ENCODE measurements at places on chromosomes 16 and 17.
A peak's percentile ranks its signal among the peaks of the same experiment; 100 is the strongest.

DNA sequence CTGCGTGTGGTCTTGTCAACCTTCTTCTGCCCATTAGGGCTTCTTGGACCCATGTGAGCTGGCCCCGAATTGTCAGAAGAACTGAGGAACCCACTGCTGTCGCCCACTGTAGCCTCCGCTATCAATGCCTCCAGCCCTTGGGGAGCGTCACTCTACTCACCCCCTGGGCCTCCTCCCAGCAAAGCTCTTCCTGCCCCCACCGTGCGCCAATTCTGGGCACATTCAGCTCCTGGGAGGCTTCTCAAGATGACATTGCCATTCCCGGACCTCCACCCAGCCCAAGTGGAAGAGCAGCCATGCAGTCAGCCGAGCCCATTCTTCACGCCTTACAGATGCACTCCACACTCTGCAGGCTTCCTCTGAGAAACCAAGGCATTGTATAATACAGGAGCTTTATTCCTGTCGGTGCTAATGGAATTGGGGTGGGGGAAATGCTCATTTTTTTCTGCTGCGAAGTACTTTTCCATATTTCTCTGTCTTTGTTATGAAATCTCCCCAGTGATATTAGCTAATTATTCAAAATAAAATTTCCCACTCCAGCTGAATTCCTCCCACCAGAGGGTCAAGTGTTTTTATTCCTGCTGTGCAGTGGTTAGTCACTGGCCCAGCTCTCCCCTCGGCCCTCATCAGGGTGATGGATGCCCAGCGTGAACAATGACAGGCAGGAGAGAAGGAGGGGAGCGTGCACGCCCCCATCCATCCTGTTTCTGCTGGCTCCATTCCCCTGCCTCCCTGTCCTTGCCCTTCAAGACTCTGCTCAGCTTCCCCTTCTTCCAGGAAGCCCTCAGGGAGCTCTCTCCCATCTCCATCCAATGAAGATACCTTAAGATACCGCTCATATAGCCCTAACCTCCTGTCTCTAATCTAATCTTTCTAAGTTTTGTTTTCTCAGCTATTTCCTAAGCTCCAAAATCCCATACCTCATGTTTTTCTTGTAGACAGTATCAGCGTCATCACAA is 87.7 kb downstream of the C16orf95 start:
- no peaks in the 10 kb centered on the region for H3K36me3 ChIP-seq
- H3K4me3 ChIP-seq: no peak overlapping the region
- DNase-seq: no peak
- peaks cover 25% of the 10 kb centered on the region for H3K27me3 ChIP-seq
- H3K27ac ChIP-seq: no peak overlapping the region
- H3K4me1 ChIP-seq: no peaks in the 10 kb centered on the region

DNA sequence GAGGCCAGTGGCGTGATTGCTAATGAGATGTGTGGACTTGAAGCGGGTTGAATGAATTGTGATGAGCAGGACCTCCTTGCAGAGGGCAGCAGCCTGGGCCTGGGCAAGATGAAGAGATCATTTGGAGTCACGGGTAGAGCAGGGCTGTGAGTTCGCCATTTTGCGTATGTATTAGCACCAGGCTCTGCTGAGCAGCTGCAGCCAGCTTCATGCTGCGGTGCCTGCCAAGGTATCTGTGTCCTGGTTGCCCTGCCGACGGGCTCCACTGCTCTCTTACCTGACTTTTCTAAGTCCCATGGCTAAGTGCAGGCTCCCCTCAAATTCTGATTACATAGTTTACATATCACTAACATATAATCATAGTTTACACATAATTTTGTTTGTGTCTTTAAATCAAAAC is 295.7 kb downstream of the SNX29 start:
- no peak for DNase-seq
- H3K4me1 ChIP-seq: no peaks in the 10 kb centered on the region
- H3K4me3 ChIP-seq: no peak overlapping the region
- no peak overlapping the region for H3K27ac ChIP-seq
- peaks cover under 1% of the 10 kb centered on the region for H3K36me3 ChIP-seq

GRCh38 chr17:52148288-52148968 is 10.1 kb downstream of the CA10 start:
- no peaks in the 10 kb centered on the region for H3K36me3 ChIP-seq
- no peaks in the 10 kb centered on the region for H3K27me3 ChIP-seq
- no peak overlapping the region for H3K27ac ChIP-seq
- no peak for DNase-seq
- no peaks in the 10 kb centered on the region for H3K4me1 ChIP-seq

- H3K4me3 ChIP-seq: no peak overlapping the region
- no peak overlapping the region for H3K27ac ChIP-seq
- H3K36me3 ChIP-seq: no peaks in the 10 kb centered on the region
- DNase-seq: no peak
Measured at GRCh38 chr17:885971-886571, 93.5 kb downstream of the NXN start.

DNA sequence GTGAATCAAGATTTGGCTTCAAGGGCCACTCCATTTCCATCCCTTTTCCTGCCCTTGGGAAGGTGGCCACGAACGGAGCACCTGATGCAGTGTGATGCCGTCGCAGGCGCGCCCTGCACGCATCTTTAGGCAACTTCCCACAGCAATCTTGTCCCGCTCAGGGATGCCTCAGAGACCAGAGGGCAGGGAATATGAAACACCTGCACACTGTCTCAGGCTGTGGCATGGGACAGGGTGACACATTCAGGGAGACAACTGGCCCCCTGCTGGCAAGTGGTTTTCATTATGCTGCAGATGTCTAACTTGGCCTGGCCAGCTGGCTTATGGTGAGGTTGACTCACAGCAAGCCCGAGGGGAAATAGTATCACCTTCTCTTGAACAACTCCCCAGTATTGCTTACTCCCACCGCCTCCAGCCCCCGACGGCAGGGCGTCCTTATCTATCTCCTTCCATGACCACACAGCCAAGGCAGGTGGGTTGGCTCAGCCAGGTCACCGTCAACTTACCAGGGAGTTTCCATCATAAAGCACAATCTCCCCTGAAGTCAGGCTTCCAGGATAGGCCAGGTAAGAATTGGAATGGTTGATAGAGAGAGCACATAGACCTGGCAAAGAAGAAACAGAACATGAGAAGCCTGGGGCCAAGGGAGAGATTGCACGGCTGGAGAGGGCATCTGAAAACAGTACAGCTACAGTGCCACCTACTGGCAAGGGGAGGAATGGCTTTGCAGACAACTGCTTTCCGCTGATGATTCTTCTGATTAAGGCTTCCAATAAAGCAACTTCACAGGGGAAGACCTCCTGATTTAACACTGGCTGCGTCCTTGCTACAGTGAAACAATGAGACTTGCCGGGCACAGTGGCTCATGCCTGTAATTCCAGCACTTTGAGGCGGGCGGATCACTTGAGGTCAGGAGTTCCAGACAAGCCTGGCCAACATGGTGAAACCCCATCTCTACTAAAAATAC is 21.1 kb downstream of the WIPI1 start:
- H3K27me3 ChIP-seq: no peaks in the 10 kb centered on the region
- DNase-seq: peak; percentile 85
- H3K36me3 ChIP-seq: peaks cover 21% of the 10 kb centered on the region
- H3K4me3 ChIP-seq: peak overlapping the region; percentile 73
- H3K27ac ChIP-seq: peak overlapping the region; percentile 84

GRCh38 chr16:18999045-18999393 is 15.3 kb downstream of the TMC7 start:
- peaks cover 10% of the 10 kb centered on the region for H3K27me3 ChIP-seq
- H3K27ac ChIP-seq: no peak overlapping the region
- H3K4me3 ChIP-seq: no peak overlapping the region

DNA sequence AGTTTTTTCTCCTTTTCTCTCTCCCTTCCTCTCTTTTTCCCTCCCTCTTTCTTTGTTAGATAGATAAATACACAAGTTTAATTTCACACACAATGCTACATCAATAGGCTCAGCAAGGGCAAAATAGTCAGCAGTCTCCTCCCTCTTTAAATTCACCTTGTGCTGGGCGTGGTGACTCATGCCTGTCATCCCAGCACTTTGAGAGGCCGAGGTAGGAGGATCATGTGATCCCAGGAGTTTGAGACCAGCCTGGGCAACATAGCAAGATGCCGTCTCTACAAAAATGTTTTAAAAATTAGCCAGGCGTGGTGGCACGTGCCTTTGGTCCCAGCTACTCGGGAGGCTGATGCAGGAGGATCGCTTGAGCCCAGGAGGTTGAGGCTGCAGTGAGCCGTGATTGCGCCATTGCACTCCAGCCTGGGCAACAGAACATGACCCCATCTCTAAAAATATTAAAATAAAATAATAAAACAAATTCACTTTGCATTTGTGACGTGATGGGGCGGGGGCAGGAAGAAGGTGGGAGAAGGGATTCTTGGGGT is 27.4 kb downstream of the IL21R start:
- no peak for DNase-seq
- peaks cover 79% of the 10 kb centered on the region for H3K36me3 ChIP-seq
- no peak overlapping the region for H3K4me3 ChIP-seq
- H3K27me3 ChIP-seq: no peaks in the 10 kb centered on the region
- H3K27ac ChIP-seq: peak overlapping the region; percentile 49

DNA sequence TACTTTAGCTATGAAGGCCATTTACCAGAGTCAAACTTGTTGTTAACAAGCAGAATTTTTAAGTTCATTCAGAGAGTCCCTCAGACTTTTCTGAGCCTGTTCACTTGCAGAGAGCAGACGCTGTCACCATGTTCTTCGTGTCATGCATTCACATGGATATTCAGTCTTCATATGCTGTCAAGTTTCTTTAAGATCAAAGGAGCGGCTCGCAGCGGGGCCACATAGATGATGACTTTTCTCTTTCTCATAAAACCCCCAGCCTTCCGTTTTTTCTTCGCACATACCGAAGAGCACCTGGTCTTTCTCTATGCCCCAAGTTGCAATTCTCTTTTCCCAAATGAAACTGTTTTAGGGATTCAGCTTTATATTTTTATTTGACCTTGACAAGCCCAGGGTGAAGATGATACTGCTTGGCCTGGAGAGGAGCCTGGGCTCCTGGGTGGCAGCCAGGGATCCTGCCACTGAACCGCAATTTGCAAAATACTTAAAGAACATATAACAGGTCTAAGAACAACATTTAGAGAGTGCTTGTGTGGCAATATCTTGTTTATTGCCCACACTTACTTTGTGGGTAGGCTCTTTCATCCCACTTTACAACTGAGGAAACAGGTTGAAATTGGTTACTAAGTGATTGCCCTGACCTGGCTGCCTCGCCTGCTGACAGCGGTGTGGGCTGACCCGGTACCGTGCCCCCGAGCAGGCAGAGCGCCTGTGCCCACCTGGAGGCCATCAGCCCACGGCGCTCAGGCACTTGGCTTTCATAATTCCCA is 22.9 kb downstream of the SEC14L1 start:
- H3K27me3 ChIP-seq: no peaks in the 10 kb centered on the region
- peaks cover 16% of the 10 kb centered on the region for H3K4me1 ChIP-seq
- H3K36me3 ChIP-seq: peaks cover 15% of the 10 kb centered on the region
- no peak overlapping the region for H3K4me3 ChIP-seq
- DNase-seq: no peak

- no peak overlapping the region for H3K27ac ChIP-seq
- no peak for DNase-seq
- no peaks in the 10 kb centered on the region for H3K36me3 ChIP-seq
- H3K4me3 ChIP-seq: no peak overlapping the region
- peaks cover 86% of the 10 kb centered on the region for H3K27me3 ChIP-seq
- peaks cover under 1% of the 10 kb centered on the region for H3K4me1 ChIP-seq
Measured at GRCh38 chr17:66981983-66982508, 17.5 kb downstream of the CACNG4 start.

GRCh38 chr16:60230666-60231065 is 1496.5 kb upstream of the GOT2 start:
- H3K36me3 ChIP-seq: no peaks in the 10 kb centered on the region
- H3K27me3 ChIP-seq: no peaks in the 10 kb centered on the region

GRCh38 chr17:16652847-16653366 is 743 bp downstream of the ZNF624 start:
- H3K4me3 ChIP-seq: peak overlapping the region; percentile 88
- H3K36me3 ChIP-seq: no peaks in the 10 kb centered on the region
- peak overlapping the region; percentile 84 for H3K27ac ChIP-seq
- H3K27me3 ChIP-seq: peaks cover 7% of the 10 kb centered on the region

DNA sequence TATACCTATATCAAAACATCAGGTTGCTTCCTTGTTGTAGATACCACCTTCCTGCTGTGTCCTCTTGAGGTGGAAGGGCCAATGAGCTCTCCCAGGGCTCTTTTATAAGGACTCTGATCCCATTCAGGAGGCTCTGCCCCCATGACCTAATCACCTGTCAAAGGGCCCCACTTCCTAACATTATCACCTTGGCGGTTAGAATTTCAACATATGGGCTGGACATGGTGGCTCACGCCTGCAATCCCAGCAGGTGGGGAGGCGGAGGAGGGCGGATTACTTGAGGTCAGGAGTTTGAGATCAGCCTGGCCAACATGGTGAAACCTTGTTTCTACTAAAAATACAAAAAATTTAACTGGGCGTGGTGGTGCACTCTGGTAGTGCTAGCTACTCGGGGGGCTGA is 86.4 kb downstream of the HAPSTR1 start:
- no peak overlapping the region for H3K4me3 ChIP-seq
- no peaks in the 10 kb centered on the region for H3K36me3 ChIP-seq
- DNase-seq: no peak
- H3K4me1 ChIP-seq: no peaks in the 10 kb centered on the region
- peaks cover 21% of the 10 kb centered on the region for H3K27me3 ChIP-seq

DNA sequence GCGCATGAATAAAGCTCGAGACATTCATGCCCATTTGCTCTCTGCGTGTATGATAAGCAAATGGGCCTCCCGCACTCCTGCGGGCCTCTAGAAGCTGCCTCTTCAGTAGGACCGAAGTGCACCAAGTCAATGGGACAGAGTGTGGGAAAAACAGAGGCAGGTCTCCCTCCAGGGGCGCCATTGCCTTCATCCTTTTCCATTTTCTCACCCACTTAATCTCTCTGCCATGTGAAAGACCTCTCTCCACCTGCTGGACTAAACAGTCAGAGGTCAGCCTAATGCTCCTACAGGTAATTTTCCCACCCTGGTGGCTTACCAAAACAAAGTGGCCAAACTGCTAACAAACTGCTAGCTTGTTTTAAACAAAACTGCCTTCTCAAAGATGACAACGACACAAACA is 210.9 kb downstream of the ZFHX3 start:
- DNase-seq: no peak
- H3K27me3 ChIP-seq: no peaks in the 10 kb centered on the region
- no peak overlapping the region for H3K4me3 ChIP-seq
- H3K27ac ChIP-seq: no peak overlapping the region
- H3K36me3 ChIP-seq: no peaks in the 10 kb centered on the region

DNA sequence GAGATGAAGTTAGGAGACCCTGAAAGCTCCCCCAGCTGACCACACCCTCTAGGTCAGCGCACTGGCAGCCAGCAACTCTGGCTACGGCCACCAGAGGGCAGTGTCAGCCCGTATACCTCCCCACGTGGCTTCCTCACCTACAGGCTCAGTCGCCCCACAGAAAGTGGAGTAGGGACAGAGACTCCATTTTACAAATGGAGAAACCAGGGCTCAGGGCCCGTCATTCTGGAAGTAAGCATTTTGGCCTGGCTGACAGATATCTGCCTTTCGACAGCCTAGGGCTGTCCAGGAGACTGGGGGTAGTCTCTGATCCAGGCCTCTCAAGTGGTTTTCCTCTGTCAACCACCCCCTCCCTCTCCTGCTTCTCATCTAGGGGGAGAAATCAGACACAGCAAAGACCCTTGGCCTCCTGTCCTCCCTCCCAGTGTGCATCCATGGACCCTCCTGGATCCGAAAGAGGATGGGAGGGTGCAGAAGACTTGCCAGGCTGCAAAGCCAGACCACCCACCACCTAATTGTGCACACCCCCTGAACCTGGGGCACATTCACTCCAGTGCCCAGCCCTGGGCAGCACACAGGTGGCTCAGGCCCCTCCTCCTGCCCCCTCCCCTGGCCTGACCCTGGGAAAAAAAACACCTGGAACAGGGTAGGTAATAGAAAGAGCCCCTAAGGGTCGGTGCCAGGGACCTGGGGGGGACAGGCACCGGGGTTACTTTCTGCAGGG is 3.8 kb upstream of the HAP1 start:
- peak; percentile 74 for DNase-seq
- H3K4me3 ChIP-seq: no peak overlapping the region
- peaks cover 40% of the 10 kb centered on the region for H3K27me3 ChIP-seq
- H3K4me1 ChIP-seq: peaks cover 3% of the 10 kb centered on the region
- H3K27ac ChIP-seq: no peak overlapping the region

Data from effector memory CD8-positive, alpha-beta T cell (primary cell).